ENCODE measurements at places on chromosomes 1 and 21. TPM values are rescaled to one million over a fixed set of nuclear protein-coding genes. Genes with fewer than 3 reads are reported as not detected.

Gene CD160
- not detected for total RNA-seq

Gene USP48
- total RNA-seq, result 14.9 TPM

Gene ASTN1
- not detected for total RNA-seq

Gene HUNK
- 0.04 TPM for total RNA-seq

Gene ASPM
- total RNA-seq, result 27.5 TPM

All from hair follicular keratinocyte (primary cell).